SHP77 (cell line): ENCODE measurements at places on chromosomes 1 and 21.

DNA sequence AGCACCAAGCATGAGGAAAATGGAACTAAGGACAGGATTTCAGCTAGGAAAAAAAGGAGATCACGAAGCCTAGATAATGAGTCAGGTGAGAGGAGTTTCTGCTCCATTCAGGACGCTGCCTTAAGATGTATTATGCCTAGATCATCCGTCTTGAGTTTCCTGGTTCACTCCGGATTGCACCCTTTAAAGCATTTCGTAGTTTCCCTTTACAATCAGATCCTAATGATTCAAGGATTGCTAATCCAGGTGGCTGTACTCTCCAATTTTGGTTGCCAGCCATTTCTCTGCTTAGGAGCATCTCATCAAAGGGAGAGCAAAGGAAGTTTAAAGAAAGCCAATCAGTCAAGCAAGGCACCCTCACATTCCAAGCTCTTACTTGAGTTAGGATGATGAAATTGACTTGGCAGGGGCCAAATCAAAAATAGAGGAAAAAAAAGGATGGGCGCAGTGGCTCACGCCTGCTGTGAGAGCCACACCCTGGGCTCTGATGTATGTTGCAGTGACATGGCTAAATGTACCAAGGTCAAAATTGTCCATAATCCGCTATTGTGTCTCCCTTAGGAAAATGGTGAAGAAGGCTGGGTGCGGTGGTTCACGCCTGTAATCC lies 156.9 kb upstream of the SOD1 start:
- DNase-seq, result no peak

DNA sequence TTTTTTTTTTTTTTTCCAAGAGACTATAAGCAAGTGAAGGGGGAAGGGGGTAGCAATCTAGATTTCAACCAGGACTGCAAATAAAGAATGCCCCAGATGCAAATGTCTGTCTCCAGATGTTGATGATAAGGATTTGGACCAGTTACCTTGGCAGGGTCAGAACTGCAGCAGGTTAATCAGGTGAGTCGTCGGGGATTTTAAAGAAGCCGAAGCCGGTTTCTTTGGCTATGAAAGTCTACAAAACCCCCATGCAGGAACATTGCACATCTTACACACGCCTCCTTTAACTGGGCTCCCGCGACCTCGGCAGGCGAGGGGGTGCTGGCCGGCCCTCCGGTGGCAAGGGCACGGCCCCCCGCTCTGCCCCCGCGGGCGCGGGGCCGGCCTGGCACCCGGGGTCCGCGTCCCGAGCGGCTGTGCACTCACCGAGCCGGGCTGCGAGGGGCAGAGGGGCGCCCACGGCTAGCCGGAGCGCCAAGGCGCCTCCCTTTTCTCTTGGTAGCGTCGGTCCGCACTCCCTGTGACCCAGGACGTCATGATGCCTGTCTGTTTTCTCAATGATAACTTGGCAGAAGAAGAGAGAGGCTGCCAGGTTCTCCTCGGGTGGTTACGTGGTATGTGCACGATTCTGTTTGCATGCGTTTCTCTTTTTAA lies 366.3 kb upstream of the ESRRG start:
- peak; percentile 36 for DNase-seq

GRCh38 chr1:79005945-79006344 lies 585 bp downstream of the ADGRL4 start:
- no peak for DNase-seq

- no peak for DNase-seq
Measured at GRCh38 chr1:231959225-231959884, 332.8 kb downstream of the DISC1 start.

- DNase-seq, result no peak
Measured at GRCh38 chr21:37339552-37339939, 27.0 kb upstream of the DYRK1A start.

- DNase-seq, result no peak
Measured at GRCh38 chr1:168373869-168374268, 93.2 kb downstream of the TBX19 start.

DNA sequence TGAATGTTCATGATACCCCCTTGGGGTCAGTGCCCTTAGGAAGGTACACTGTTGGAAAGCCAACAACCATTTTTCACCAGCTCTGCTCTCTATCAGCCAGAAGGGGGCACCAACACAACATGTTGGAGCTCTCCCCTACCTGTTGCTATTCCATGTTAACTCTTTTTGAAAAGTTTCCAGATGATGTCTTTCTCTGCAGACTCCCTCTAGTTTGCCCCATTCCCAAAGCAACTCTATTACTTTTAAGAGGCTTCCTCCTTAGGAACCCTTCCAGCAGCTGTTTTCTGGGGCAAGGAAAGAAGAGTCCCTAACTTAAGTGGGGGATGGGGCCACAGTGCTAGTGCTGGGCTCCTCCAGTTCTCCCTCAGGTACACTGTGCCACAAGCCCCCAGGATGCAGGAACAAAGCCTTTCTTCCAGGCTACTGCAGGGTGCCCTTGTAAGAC lies 22.9 kb upstream of the NDC1 start:
- DNase-seq, result peak; percentile 45

- no peak for DNase-seq
Measured at GRCh38 chr1:109919303-109919702, 8.7 kb downstream of the CSF1 start.

DNA sequence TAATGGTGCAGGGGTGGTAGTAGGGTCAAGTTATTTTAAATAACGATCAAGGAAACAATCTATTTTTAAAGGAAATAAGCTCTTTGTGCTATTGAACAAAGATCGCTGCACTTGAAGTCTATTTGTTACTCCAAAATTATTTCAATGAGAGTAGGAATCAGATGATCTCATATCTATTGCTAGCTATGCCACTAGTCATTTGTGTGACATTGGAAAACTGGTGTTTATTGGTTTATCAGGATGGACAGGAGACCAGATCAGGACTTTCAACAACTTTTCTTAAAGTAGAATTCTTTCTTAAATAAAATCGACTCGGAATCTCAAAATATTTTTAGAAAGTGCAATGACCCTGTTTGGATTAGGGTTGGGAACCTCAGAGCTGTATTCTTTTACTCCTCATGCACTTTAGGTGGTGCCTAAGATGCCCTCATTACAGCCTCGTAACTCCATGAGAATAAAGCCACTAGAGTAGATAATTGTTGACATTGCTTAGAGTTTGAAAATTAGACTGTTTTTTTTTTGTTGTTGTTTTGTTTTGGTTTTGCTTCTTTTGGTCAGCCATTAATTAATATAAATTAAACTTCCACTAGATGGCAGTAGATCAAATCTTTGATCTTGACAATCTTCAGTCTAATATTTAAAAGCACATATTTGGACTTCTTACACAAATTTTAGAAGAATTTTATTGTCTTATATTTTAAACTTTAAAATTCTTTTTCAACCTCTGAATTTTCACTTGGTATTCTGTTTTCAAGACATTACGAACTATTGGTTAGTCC lies 352.4 kb downstream of the USP25 start:
- DNase-seq, result no peak

- DNase-seq, result no peak
Measured at GRCh38 chr1:67639361-67639760, 45.6 kb upstream of the GADD45A start.

GRCh38 chr1:1092149-1092855 lies 18.2 kb upstream of the RNF223 start:
- DNase-seq, result no peak

DNA sequence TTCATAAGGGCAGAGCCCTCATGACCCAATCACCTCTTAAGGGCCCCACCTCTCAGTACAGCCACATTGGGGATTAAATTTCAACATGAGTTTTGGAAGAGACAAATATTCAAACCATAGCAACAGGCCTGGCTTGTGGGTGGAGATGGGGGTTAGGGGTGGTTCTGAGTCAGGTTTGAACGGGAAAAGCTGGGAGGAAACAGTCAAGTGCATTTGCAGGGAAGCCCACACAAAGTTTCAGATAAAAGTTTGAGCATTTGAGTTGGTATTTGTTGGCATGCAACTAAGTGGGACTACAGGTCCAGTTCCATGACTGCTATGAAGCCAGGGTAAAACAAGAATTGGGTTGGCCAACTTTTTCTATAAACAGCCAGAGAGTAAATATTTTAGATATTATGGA lies 21.0 kb upstream of the PADI2 start:
- DNase-seq, result no peak

DNA sequence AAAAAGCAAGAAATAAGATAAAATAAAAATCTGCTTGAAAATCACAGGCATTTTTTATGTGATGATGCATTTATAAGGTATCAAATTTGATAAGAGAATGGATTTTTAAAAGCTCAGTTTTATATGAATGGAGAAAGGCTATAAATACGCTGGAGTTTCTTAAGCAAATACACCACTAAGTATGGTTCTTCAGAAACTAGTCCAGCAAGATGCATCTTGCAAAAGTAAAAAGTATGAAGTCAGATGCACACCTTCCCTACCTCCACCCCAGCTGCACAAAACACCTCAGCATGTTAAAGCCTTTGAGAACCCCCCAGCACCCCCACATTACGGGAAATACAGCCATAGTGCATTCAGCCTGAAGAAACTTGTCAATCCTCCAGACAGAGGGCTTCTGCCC lies 143.1 kb upstream of the PROX1 start:
- no peak for DNase-seq

DNA sequence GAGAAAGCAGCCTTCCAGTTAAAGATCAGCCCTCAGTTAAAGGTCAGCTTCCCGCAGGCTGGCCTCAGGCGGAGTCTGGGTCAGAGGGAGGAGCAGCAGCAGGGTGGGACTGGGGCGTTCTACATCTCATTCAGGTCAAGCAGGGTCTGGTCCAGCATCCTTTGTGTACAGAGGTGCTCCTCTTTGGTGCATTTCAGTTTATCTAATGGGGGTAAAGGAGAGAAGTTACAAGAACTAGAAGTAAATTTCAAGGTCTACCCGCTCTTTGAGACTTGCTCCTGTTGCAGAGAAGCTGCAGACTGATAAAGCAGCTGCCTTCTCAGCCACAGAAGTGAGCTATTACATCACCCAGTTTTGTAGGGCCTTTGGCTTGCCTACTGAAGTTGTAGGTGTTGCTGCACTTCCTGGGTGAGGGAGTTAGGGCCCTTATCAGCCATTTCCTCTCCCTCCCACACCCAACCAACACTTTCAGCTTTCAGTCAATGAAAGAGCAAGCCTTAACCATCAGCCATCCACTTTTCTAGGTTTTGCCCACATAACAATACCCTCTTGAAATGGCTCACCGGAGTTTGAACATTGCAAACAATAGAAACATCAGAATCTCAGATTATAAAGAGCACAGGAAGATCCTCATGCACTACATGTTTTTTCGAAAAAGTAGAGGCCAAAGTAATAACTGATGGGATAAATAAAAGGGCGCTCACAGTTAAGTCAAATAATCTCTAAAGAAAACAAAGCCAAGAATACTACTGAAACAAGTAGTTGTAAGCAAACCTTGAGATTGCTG lies 2.8 kb upstream of the NUP210L start:
- no peak for DNase-seq

GRCh38 chr1:225254676-225255075 lies 173.2 kb downstream of the LBR start:
- no peak for DNase-seq

GRCh38 chr21:39332175-39332574 lies 16.7 kb downstream of the HMGN1 start:
- no peak for DNase-seq

DNA sequence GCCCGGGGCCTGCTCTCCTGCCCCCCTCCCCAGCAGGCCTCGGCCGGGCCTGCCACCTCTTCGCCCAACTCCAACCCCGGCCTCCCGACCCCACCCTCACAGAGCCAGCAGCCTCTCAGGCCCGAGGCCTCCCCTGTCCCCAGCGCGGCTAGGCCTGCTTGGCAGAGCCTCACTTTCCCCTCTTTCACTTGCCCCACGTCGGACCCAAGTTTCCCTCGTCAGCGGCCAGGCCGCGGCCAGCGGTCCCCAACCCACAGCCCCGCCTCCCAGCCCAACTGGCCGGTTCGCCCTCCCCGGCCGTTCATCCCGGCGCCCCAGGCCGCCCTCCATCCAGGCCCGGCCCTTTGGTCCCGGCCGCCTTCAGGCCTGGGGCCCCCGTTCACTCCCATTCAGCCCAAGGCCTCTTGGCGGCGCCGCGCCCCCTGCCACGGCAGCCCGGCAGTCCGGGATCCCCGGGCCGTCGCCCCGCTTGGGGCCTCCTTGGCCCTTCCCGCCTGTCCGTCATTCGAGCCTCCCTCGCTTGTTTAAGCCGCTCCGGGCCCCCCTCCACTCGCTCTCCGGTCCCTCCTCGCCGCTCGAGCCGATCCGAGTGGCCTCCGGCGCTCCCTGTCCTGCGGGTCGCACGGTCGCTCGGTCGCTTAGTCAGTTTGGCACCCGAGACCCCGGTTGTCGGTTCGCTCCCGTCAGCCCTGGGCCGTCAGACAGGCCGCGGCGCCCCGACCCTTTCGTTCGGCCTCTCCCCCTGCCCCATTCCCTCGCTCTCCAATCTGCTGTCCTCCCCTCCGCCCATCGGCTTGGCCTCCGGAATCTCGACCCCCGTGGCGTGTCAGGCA lies 1.4 kb downstream of the LRRC41 start:
- DNase-seq, result peak; percentile 13

GRCh38 chr1:207997486-207998268 lies 86.8 kb upstream of the CD34 start:
- DNase-seq, result peak; percentile 66

GRCh38 chr1:25432749-25433388 lies 2.2 kb downstream of the MACO1 start:
- DNase-seq, result no peak

GRCh38 chr1:77620273-77620672 lies 62.2 kb downstream of the ZZZ3 start:
- no peak for DNase-seq

DNA sequence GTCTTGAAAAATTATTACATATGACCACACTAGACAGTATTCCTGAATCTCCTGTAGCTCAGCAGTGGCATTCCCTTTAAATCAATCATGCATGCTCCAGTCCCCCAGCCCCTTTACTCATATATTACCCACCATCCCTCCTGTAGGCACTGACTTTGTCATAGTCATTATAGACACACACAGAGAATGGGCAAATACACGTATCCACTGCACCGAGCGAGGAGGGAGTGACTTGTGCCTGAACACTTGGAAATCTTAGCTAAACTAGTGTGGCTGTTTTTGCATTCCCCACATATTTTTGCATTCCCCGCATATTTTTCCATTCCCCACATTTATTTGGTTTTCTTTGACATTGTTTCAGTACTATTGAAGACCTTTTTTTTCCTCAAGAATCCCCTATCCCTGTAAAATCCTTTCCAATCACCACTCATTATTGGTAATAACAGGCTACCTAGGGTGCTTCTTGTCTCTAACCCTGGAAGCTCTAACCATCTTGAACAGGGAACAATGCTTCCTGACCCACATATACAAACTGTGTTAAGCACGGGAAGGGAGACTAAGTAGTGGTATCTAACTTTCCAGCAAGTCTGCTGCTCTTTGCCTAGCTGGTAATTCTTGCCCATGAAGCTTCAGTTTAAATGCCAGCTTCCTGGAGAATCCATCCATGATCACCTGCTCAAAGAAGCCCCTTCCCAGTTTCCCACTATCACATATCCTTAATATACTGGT lies 534.4 kb upstream of the CAMK1G start:
- no peak for DNase-seq
